IMR-90 (cell line): ENCODE measurements at places on chromosomes 6 and 20. TPM values are rescaled to one million over a fixed set of nuclear protein-coding genes. Genes with fewer than 3 reads are reported as not detected.

- no peaks in the 10 kb centered on the region for H3K36me3 ChIP-seq
- no peaks in the 10 kb centered on the region for H3K4me1 ChIP-seq
- H3K4me3 ChIP-seq = no peak overlapping the region
- H3K27me3 ChIP-seq = peaks cover 1% of the 10 kb centered on the region; the same call in 1 of the 2 replicates
- no peak overlapping the region for H3K27ac ChIP-seq
Observed at GRCh38 chr20:18255526-18255925, 32.8 kb upstream of the ZNF133 start.

- H3K4me1 ChIP-seq = peaks cover 3% of the 10 kb centered on the region; the same call in 1 of the 2 replicates
- H3K27me3 ChIP-seq = peaks cover 31% of the 10 kb centered on the region
- no peak overlapping the region for H3K27ac ChIP-seq
- H3K36me3 ChIP-seq = no peaks in the 10 kb centered on the region
- no peak overlapping the region for H3K4me3 ChIP-seq
Observed at GRCh38 chr6:41755895-41756294, 8.7 kb upstream of the PGC start.

DNA sequence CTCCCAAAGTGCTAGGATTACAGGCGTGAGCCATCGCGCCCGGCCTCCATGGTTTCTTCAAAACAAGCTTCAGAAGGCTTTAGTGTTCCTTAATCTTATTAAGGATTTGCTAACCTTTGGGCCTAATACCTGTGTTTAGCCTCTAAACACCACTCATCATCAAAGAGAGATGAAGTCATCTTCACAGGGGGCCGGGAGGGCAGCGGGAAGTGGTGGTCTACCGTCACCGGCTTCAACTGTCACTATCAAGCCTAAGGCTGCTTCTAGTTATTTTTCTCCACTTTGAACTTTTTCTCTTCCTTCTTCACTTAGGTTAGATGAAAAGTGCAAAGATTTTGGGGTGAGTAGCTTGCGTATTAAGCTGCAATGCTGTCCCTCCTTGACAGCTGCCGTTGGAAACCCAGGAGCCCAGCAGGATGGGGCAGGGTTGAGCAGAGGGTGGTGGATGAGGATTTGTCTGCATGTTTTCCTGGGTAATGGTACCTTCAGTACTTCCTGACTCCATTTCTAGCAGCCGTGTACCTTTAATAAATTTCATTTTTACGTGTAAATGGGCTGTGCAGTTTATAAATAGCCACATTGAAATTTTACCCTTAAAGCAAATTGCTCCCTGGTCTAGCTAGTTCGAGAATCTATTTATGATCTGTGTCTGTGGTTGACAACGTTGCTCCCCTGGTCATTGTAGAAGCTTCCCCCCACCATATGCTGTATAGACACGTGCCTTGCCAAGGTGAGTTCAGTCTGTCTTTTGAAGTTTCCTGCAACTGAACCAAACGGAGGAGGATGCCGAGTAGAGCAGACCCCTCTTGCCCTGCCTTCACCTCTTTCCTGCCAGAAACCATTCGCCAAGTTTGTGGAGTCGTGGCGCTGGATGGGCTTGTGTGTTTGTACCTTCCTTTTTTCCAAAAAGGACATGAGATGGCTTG, 64.8 kb downstream of the SYNJ2 start:
- no peak for DNase-seq
- peaks cover 40% of the 10 kb centered on the region for H3K36me3 ChIP-seq
- H3K4me1 ChIP-seq = peaks cover 26% of the 10 kb centered on the region
- no peaks in the 10 kb centered on the region for H3K27me3 ChIP-seq
- H3K27ac ChIP-seq = no peak overlapping the region; the same call in 1 of the 2 replicates
- H3K4me3 ChIP-seq = no peak overlapping the region

DNA sequence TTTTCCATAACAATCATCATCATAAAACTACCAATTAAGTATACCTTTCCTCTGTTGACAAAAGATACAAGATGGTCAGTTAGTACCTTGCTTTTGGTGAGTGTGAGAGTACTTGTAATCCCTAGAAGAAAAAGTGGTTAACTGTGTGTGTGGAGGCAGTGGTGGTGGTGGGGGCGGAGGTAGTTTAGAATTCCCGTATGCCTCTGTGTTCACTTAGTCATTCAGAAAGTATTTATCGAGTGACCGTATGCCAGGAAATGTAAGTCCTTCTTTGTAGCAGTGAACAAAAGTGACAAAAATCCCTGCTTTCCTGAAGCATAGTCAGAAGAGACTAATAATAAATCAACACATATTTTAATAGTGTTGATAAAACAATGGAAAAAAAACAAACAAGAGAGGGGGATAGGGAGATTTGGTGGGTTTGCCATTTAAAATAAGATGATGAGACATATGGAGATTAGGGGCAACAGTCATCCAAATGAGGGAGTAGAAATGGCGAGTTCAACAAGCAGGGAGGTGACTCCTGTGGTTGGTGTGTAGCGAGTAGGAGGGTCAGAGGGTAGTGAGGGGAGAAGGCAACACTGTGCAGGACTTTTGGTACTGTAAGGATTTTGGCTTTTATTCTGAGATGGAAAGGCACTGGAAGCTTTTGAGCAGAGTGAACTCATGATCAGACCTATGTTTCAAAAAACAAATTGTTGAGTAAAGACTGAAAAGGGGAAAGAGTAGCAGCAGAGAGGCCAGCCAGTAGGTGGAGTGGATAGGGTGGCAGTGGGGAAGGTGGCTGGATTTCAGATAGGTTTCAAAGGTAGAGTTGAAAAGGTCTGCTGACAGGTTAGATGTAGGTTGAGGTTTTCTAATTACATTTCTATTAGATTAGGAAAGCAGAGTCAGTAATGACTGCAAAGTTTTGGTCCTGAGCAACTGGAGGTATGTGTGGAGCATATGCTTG, 40.3 kb upstream of the SIM1 start:
- H3K27me3 ChIP-seq = no peaks in the 10 kb centered on the region
- H3K27ac ChIP-seq = peak overlapping the region; percentile 76
- H3K36me3 ChIP-seq = peaks cover 3% of the 10 kb centered on the region
- H3K4me1 ChIP-seq = peaks cover 8% of the 10 kb centered on the region; the same call in 1 of the 2 replicates
- DNase-seq = peak; percentile 89

DNA sequence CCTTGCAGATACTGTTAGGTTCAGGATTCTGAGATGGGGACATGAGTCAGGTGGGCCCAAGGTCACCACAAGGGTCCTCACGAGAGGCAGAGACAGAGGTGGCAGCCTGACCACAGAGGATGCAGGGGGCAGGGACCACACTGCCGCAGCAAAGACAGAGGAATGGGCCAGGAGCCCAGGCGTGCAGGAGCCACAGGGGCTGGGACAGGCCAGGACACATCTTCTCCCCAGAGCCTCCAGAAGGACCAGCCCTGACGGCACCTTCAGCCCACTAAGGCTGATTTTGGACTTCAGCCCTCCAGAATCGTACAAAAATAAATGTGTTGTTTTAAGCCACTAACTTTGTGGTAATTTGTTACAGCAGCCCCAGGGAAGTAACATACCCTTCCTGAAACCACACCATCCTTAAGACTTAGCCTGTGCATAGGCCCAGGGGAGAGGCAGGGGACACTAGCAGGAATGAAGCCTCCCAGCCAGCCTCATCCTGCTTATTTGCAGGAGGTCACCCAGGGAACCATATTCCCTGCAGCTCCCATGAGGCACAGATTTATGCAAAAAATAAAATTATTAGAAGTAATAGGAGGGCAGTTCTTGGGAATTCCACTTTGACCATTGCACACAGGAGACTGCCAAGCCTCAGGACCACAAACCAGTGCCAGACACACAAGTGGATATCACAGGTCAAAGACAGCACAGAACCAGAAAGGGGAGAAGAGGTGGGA, 119.3 kb upstream of the CST7 start:
- no peaks in the 10 kb centered on the region for H3K36me3 ChIP-seq
- H3K4me3 ChIP-seq = no peak overlapping the region
- peaks cover 3% of the 10 kb centered on the region for H3K27me3 ChIP-seq

DNA sequence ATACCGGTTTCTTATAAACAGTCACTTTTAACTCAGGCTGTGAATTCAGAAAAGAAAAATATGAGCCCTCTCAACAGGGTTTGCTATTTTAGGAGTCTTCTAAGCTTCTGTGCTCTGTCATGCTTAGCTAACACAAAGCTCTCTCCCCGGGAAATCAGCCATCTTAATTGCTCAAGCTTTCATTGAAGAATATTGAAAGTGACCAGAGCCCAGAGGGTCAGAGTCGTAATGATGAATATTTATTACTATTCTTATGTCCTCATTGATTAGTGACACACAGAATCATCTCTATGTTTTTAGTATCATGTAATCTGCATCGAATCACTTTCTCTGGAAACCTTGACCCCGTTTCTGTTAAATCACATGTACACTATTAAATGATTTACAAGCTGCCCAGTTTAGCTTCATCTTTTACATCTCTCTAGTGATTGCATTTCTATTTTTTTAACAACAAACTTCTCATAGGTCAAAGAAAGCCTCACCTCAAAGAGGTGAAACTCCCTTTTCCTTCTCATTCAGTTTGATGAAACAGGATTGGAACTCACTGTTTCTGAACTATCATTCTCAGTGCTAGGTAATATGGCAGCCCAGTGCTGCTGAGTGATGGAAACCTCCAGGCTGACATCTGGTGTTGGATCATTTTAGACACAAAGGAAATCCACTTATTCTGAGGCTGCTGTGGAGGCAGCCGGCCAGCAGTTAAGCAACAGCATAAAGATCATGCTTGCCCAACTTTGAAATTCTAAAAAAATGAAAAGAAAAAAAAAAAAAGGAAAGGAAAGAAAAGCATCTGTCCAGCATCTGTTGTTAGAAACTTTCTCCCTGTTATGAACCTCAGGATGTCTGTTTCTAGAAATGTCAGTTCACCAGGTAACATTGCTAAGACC, 96.3 kb downstream of the RFPL4B start:
- no peak overlapping the region for H3K4me3 ChIP-seq
- no peaks in the 10 kb centered on the region for H3K36me3 ChIP-seq
- H3K27me3 ChIP-seq = no peaks in the 10 kb centered on the region
- H3K4me1 ChIP-seq = no peaks in the 10 kb centered on the region
- H3K27ac ChIP-seq = no peak overlapping the region
- peak; percentile 74 for DNase-seq

DNA sequence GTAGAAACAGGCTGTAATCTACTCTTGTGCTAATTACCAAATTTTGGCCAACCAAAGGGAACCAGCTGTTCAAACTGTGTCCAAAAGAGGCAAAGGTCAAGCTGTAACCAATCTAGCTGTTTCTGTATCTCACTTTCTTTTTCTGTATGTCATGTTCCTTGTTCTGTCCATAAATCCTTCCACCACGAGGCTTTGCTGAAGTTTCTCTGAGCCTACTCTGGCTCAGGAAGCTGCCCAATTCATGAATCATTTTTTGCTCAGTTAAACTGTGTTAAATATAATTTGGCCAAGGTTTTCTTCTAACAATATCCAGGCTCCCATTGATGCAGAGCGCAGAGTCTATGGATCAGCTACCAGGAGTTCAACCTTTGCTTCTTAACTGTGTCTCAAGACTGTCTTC, 272.8 kb downstream of the TRDN start:
- H3K27ac ChIP-seq = no peak overlapping the region
- no peak overlapping the region for H3K4me3 ChIP-seq
- DNase-seq = no peak
- H3K36me3 ChIP-seq = no peaks in the 10 kb centered on the region
- no peaks in the 10 kb centered on the region for H3K4me1 ChIP-seq
- H3K27me3 ChIP-seq = no peaks in the 10 kb centered on the region

- H3K4me3 ChIP-seq = no peak overlapping the region
- H3K27ac ChIP-seq = no peak overlapping the region
- no peaks in the 10 kb centered on the region for H3K4me1 ChIP-seq
- no peaks in the 10 kb centered on the region for H3K27me3 ChIP-seq
- DNase-seq = no peak
Observed at GRCh38 chr20:23519556-23519955, 28.6 kb downstream of the CST8 start.

DNA sequence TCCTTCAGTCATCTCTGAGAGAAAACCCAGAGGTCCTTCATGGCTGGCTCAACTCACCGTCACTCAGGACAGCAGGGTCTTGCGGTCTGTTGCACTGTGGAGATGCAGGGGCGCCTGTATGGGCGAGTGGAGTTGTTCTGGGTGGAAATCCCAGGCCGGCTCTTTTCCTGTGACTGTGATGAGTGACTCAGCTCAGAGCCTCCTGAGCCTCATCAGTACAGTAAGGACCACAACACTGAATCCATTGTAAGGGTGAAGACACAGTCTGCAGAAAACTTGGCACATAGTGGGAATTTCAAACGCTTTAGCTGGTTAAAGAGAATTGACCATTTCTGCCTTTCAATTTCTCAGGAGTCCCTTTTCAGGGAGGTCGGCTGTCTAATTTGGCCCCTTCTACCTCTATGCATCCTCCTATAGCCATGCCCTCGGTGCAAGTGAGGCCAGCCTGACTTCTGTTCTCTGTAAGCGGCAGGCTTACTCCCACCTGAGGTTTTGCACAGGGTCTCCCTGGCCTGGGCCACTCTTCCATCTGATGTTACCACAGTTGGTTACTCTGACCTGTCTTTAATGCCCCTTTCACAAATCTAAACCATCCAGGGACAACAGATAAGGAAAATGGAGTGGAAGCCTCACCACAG, 35.5 kb upstream of the TBXT start:
- no peaks in the 10 kb centered on the region; the same call in 1 of the 2 replicates for H3K27me3 ChIP-seq
- no peak overlapping the region for H3K4me3 ChIP-seq
- H3K36me3 ChIP-seq = no peaks in the 10 kb centered on the region
- H3K4me1 ChIP-seq = no peaks in the 10 kb centered on the region

DNA sequence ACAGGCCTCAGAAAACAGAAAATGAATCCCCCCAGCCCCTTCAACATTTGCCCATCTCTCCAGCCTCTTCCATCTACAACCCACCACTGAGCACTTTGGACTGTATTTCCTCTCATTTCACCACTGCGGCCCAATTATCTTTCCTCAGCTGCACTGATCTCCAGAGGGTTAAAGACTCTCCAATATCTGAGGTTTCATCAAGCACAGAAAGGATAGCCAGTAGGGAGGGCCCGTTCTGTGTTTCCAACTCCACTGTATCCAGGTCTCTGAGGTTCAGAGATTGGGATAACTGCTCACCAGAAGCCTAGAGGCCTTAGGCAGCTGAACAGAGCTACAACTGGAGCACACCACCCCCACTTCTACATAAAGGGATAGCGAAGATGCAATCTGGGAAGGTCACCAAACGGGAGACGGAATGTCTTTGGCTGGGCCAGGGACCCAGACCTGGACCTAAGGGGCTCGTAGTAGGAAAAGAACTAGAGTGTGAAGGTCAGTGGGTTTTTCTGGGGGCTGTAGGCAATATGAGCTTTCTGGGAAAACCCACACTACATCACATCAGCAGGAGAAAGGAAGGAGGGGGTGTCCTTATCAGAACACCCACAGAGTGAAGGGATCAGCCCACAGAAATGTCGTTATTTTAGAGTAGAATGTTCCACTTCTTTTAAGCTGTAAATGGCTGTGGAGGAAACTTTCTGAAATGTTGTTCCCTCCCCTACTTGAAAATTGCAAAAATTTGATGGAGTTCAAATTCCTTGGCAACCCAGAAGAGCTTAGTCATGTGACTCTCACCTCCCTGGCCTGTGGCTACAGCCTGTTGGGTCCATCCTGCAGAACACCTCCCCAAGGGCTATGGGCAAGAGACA, 7.3 kb downstream of the KCNK5 start:
- DNase-seq = no peak
- H3K27ac ChIP-seq = no peak overlapping the region
- no peaks in the 10 kb centered on the region; the same call in 1 of the 2 replicates for H3K27me3 ChIP-seq

- no peaks in the 10 kb centered on the region for H3K36me3 ChIP-seq
- H3K4me1 ChIP-seq = no peaks in the 10 kb centered on the region
- H3K4me3 ChIP-seq = no peak overlapping the region
- no peak for DNase-seq
Observed at GRCh38 chr6:68649669-68650068, 14.6 kb downstream of the ADGRB3 start.

Gene ANGPT4
- not detected in 2 replicates for total RNA-seq

Gene HLA-DRB5
- total RNA-seq = not detected in 2 replicates

Gene VGLL2
- not detected in 2 replicates for total RNA-seq

Gene PKIG
- 69.4 and 78.3 TPM in 2 replicates for total RNA-seq

Gene SIRPG
- total RNA-seq = not detected in 2 replicates

Gene PTGIS
- 1.1 and 1.6 TPM in 2 replicates for total RNA-seq

Gene SDHAF4
- total RNA-seq = 1.6 and 2.5 TPM in 2 replicates
